PC-9 (cell line): ENCODE measurements at places on chromosomes 11 and 22.

DNA sequence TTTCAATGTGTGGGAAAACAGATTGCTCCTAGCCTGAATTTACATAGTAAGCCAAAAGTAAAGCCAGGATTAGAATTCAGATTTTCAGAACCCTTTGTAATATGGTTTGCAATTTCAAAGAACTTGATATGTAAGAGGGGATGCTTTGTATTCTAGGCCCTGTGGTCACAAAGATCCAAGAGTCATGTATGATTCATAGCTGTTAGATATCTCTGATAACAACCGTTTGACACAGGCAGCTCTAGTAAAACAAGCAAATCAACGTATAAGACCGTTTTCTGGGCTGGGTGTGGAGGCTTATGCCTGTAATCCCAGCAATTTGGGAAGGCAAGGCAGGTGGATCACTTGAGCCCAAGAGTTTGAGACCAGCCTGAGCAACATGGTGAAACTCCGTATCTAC is 79.6 kb downstream of the EMSY start:
- DNase-seq, result no peak

- no peak for DNase-seq
These were observed 10.3 kb upstream of the FIBIN start for GRCh38 chr11:26983645-26984044.

- DNase-seq, result peak; percentile 62
These were observed 116.7 kb upstream of the TIMP3 start for GRCh38 chr22:32684822-32685187.

GRCh38 chr11:134252346-134253187 is 585 bp downstream of the THYN1 start:
- no peak for DNase-seq

DNA sequence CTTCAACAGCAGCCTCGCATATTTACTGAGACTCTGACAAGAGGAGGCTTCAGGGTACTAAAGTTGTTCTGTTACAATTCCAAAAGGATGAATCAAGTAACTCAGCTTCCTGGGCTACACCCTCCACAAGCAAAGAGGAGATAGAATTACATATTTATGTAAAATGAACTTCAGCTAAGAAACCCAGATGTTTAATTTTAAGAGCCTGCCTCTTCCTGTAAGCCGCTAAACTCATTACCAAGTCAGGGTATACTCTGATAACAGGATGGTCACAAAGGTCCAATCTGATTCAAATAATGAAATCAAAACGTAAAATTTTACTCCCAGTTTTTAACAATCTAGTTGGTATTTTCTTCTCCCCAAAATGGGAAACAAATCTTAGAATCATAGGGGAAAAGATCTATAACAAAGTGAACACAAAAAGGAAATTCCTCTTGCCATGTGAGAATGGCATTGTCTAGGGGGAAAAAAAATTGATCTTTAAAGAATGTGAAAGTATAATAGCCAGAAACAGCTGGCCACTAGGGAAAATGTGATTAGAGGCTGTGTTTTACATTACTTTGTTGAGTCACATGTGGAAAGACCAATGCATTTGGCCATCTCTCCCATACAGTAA is 30.9 kb downstream of the CHEK2 start:
- peak; percentile 74 for DNase-seq

- DNase-seq, result no peak
These were observed 42.5 kb downstream of the CTSC start for GRCh38 chr11:88295028-88295427.

- DNase-seq, result no peak
These were observed 11.2 kb downstream of the UBASH3B start for GRCh38 chr11:122666743-122667142.

GRCh38 chr11:72759468-72759985 is 7.3 kb upstream of the ARAP1 start:
- DNase-seq, result no peak

DNA sequence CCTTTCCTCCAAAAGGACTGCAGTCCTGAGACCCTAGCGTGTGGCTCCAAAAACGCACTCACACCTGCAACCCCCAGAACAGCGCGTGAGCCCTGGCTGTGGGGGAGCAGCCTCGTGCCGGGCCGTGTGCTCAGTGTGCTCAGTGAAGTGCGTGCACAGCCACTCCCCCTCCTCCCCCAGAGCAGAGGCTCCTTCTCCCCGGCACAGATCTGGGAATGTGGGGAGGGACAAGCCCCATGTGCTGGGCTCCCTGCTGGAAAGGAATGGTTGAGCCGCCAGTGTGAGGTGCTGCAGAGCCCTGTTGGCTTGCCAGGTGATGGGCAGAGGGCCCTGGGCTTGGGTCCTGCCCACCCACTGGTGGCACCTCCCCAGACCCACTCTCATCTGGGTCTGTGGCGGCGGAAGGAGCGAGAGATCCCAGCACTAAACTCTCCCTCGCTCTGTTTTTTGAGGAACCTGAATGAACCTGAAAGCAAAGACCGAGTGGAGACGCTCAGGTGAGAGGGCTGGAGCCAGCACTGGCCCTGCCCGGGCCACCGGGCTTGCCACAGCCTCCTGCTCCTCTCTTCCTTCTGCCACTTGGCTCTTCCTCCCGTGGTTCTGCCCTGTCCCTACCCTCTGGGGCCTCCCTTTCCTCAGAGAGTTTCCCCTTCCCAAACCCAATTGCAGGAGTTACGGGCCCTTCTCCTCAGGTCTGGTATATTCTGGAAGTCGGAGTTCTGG is 9.0 kb downstream of the RCOR2 start:
- DNase-seq, result no peak
